ENCODE measurements at places on chromosomes 16 and 17.

DNA sequence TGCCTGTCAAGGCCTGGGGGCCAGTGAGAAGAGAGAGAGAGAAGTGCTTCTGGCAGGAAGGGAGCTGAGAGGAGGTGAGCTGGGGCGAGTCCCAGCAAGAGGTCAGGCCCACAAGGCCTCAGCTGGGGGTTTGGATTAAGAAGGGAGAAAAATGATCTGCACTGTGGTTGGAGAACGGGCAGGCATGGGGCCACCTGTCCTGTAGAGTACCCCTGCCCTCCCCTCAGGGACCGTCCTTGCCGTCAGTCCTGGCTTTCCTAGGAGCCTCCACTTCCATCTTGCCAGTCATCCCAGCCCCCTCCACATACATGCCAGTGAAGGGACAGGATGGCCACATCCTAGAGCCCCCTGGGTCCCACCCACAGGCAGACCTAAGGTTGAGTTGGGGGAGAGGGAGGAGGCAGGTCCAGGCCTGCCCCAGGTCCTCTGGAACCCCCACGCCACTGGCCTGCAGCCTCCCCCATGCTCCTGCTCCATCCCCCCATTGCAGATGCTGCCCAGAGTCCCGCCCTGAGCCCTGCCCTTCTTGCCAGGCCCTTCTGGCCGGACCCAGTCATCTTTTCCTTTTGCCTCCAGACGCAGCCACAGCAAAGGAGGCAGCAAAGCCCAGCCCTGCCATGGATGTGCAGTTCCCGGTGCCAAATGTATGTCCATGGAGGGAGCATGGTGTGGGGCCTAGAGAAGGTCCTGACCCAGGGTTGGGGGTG, 18.9 kb downstream of the KATNB1 start:
- DNase-seq, result no peak

GRCh38 chr17:62824290-62825131, 16.4 kb upstream of the MARCHF10 start:
- DNase-seq, result no peak

- DNase-seq, result no peak
Observed at GRCh38 chr16:67860589-67861398, 12.1 kb upstream of the EDC4 start.

- DNase-seq, result no peak
Observed at GRCh38 chr16:66878067-66878466, 2.2 kb upstream of the PDP2 start.

- DNase-seq, result no peak
Observed at GRCh38 chr17:71850812-71851211, 270.0 kb upstream of the SOX9 start.

- DNase-seq, result no peak
Observed at GRCh38 chr16:14509675-14510132, 120.4 kb downstream of the PARN start.

GRCh38 chr16:84501077-84501735, 3.3 kb downstream of the MEAK7 start:
- no peak for DNase-seq

- no peak for DNase-seq
Observed at GRCh38 chr16:49980166-49980565, 44.9 kb upstream of the CNEP1R1 start.

DNA sequence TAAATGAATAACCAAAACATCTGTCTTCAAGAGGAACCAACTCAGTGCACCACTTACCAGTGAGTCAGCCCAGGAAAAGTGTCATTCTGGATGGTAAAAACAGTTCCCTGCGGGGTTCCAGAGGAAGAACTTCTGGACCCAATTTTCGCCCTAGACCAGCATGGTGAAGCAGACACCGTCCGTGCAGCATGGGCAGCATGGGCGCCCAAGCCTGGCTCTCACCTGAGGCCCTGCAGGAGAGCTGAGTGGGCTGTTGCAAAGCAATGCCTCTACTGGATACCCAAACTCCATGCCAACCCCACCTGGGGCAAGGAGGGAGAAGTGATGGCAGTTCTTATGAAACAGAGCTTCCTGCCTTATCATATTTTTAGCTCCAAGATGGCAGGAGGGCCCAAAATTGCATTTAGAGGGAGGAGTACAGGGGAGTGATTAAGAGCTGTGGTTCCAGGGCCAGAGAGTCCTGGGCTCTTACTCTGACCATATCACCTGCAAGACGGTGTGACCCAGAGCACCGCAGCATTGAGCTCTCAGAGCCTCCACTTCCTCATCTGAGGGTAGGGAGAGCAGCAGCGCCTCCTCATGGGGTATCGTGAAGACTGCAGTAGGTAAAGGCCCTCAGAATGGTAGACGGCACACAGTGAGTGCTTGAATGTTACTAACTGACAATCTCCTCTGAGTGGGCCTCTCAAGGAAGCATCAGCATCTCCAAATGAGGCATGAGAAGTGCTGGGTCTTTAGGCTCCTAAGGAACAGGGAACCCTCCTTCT, 16.6 kb upstream of the INPP5K start:
- DNase-seq, result no peak

- DNase-seq, result no peak
Observed at GRCh38 chr16:3754081-3754703, 36.9 kb upstream of the TRAP1 start.

GRCh38 chr16:57147381-57148221, 38.2 kb downstream of the PSME3IP1 start:
- DNase-seq, result no peak

GRCh38 chr16:74887084-74887483, 97.8 kb downstream of the WDR59 start:
- no peak for DNase-seq

- DNase-seq, result peak; percentile 35
Observed at GRCh38 chr16:75250809-75251279, 580 bp downstream of the BCAR1 start.

DNA sequence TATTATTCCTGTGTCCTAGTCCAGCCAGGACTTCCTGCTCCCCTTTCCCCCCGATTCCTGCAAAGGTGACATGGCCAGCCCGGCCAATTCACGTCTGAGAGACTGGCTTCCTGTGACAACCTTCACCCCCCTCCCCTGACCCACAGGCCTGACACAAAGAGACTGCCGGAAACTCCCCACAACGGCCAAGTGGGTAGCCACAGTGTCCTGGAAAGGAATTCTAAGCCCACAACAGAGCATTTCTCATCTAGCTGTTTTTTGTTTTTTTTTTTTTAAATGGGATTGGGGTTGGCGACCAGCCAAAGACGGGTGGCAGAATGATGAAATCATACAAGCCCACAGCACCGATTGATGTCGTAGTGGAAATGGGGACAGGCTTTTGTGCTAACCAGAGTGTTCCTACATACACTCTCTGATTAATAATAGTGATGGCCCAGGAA, 2.8 kb upstream of the XAF1 start:
- peak; percentile 39 for DNase-seq

- no peak for DNase-seq
Observed at GRCh38 chr16:85728879-85729278, 22.0 kb downstream of the C16orf74 start.

GRCh38 chr16:49854188-49854795, 1.6 kb downstream of the ZNF423 start:
- peak; percentile 45 for DNase-seq

GRCh38 chr17:69460963-69461922, 46.7 kb downstream of the MAP2K6 start:
- no peak for DNase-seq

DNA sequence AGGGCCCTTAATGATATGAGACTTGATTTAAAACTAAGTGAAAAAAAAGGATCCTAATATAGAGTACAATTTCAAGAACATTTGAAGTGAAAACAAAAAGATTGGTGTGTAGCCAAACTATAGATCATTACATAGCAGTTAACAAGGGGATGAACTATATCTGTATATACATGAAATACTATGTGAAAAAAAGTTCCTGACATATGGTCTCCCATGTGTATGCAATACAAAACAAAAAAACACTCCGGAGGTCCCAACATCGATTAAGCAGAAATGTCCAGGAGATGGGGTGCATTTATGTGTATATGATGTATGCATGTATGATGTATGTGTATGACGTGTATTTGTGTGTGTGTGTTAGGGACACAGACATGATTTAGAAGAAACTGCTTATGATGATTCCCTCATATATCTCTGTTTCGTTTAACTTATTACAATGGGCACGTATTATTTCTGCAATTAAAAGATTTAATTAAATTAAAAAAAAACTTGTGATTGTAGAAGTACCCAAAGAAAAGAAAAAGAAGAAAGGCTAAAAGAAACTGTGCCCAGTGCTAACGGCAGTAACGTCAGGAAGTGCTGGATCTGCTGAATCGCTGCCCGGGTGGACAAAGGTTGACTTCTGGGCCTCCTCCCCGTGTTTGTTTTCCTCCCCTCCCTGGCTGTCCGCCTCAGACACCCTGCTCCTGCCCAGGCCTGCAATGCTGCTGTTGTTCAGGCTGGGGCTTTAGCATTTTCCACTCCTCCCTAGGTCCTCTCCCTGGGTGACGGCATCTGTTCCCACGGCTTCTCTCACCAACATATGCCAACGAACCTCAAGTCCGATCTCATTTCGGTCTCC, 36.9 kb downstream of the TBX4 start:
- no peak for DNase-seq

DNA sequence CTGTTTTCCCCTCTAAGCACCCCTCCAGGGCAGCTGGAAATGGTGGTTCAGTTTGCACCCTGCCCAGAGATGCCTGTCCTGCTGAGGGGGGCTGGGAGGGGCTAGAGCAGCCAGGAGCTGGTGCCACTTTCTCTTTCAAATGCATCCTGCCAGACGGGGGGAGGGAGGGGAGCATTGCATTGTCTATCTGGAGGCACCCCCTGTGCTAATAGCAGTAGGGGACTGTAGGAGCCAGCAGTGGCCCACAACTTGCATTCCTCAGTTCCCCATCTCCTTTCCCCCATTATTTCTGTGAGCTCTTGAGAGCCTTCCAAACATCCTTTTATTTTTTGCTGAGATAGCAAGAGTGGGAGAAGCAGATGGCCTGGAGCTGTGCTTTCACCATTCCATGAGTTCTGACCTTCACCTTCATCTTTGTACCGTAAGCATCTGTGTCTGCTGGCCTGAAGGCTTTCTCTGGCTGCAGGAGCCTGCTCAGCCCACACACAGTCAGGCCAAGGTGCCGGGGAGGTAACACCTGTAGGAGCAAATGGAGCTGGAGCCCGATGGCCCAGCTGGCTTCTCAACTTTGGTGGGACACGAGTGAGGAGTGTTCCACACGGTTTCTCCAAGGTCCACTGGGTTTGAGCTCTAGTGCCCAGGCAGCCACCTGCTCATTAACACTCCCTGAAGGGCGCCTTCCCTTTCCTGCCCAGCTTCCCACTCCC, 5.2 kb downstream of the WFDC1 start:
- no peak for DNase-seq

GRCh38 chr16:66919569-66920298, 1.0 kb upstream of the CDH16 start:
- no peak for DNase-seq

DNA sequence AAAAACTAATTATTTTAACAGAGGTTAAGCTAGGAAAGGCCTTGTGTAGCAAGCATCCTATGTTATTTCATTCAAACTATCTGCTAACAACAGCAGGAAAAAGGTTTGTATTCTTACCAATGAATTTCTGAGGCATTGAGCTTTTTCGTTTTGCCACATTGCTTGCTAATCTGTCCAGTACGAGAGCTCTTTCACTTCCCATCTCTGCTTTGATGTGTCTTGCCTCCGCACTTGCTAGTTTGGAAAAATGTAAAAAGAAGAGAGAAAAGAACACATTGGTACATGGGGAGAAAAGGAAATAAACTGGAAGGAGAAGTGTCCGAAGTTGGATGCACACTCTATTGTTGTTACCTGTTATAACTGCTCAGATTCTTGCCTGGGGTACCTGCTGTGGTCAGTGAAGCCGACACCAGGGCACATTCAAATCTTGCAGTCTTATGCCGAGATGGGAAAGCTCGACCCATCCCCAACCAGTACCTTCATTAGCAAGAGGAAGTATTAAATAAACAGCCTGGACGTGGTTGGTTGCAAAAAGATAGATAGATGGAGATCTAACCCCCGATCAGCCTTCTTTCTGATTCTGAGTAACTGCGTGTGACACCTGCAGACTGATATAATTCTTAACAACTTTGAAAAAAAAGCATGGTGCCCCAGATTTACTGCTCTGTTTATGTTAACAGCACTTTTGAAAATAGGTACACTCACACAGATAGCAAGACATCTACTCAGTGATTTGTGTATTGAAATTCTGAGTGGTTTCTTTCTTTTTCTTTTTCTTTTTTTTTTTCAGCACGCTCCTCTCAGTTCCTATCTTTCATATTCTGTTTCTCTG, 40.0 kb downstream of the GRB7 start:
- no peak for DNase-seq

DNA sequence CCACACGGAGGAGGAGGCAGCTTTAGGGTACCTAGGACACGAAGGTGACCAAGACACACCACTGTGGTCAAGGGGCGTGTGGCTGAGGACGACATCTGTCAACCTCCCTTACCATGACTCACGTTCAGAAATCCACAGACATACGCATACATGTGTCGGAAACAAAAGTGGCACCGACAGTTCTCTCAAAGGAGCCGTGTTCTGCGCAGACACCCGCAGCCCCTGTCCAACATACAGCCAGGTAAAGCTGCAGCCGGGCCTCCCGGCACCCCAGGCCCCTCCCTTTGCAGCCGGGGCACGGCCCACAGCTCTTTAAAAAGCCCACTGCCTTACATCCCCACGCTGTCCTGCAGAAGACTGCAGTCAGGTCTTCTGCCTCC, 40.5 kb upstream of the KLHDC4 start:
- no peak for DNase-seq

GRCh38 chr16:22348291-22348690, 26.1 kb downstream of the CDR2 start:
- DNase-seq, result no peak

DNA sequence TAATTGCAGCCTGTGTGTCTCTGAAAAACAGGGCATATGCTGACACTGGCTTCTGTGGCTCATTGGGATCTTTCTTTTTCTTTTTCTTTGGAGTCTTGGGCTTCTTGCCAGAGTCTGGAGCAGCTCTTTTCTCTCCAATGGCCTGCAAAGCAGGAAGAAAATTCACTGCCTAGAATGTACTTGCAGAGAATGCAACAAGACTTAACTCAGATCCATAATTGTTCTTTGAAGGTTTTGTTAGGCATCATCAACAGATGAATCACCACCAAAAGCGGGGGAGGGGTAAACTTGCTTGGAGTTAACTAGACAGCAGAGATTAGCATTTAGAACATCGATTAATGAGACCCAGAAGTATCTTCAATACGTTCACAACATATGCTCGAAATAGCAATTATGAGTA, 100.9 kb downstream of the TOX3 start:
- no peak for DNase-seq

GRCh38 chr16:53058441-53058840, 3.6 kb downstream of the CHD9 start:
- no peak for DNase-seq

GRCh38 chr16:68041783-68042182, 18.7 kb downstream of the DUS2 start:
- DNase-seq, result no peak

DNA sequence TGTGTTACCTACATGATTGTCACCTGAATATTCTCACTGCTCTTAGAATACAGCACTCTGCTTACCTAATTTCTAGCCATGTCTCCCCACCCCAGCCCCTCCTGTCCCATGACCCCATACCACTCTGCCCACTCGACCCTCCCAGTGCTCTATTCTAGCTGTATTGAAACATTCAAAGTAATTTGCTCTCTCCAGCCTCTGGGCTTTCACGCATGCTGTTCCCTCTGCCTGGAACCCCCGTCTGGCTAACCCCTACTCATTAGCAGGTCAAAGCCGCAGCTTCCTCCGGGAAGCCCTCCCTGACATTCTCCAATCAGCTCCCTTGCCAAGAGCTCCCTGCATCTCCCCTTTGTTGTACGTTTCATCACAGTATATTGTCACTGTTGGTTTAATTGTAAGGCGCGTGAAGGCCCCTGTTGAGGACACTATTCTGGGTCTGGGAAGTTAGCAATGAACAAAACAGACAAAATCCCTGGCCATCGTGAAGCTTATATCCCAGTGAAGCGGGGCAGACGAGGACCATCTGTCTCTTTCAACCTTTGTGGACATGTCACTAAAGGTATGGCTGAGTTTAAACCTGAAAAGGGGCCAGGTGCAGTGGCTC, 72.3 kb upstream of the LHX1 start:
- no peak for DNase-seq
